ENCODE measurements at places on chromosomes 16 and 17. TPM values are rescaled to one million over a fixed set of nuclear protein-coding genes. Genes with fewer than 3 reads are reported as not detected.

Gene MYH13
- total RNA-seq, result not detected

Gene EFNB3
- 1.4 TPM for total RNA-seq

Gene CCDC78
- total RNA-seq, result 0.98 TPM

Gene HSD17B1
- 8.9 TPM for total RNA-seq

Gene RAC3
- total RNA-seq, result 6.3 TPM

Gene TBC1D26
- under 0.01 TPM for total RNA-seq

Gene ASPA
- not detected for total RNA-seq

Gene TMEM100
- 1.2 TPM for total RNA-seq

Gene TBC1D3B
- total RNA-seq, result 1.8 TPM

Gene RNF222
- total RNA-seq, result not detected

Gene ALDH3A1
- total RNA-seq, result 2.6 TPM

Gene FOXL1
- total RNA-seq, result 1.1 TPM

Gene LPCAT2
- total RNA-seq, result 30.2 TPM

Gene MT4
- total RNA-seq, result not detected
